Motor neuron (in vitro differentiated cells): ENCODE measurements at places on chromosomes 13 and 19. TPM values are rescaled to one million over a fixed set of nuclear protein-coding genes. Genes with fewer than 3 reads are reported as not detected.

Gene ZNF573
- 19.3 and 19.6 TPM in 2 replicates for total RNA-seq

Gene ZNF844
- total RNA-seq: 0.22 and 1.1 TPM in 2 replicates

Gene ZNF560
- 0.10 TPM in 1 of 2 replicates, not detected in the other for total RNA-seq

Gene CD177
- not detected in 2 replicates for total RNA-seq

Gene ZNF574
- 13.0 and 13.2 TPM in 2 replicates for total RNA-seq

Gene ZNF772
- 19.9 and 20.5 TPM in 2 replicates for total RNA-seq
